GM13976 (cell line): ENCODE measurements at places on chromosomes 1 and 21.

DNA sequence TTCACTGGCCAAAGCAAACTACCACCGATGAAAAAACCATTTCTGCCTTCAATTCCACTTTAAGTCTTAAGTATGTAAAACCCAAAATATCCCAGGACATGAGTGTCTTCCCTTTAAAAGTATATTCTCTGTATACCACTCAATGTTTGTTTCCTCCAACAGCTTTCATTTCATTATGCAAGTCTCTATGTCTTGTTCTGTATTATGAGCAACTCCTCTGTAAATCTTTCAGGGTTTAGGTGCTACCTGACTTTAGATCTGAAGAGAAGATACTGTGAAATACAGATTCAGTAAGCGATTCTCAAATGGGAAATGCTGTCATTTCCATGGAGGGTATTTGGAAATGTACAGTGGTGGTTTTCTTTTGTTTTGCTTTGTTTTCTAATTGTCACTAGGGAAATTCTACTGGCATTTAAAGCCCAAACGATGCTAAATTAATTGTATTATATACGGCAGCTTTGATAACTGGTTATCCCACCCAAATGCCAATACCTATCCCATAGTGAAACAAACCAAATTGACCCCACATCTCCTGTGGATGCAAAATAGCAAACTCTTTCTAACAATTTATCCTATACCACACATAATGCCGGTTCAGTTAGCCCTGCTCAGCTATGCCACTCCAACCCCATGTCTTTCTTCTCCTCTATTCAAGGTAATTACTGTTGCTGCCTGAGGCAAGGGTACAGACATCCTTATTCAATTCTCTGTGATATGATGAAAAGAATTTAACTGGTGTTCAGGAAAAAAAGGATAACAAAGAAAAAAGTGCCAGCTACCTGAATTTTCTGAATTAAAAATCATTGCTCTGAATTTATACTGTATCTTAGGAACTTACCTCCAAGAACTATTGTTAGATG is 182.8 kb downstream of the EIF4G3 start:
- no peak for DNase-seq

DNA sequence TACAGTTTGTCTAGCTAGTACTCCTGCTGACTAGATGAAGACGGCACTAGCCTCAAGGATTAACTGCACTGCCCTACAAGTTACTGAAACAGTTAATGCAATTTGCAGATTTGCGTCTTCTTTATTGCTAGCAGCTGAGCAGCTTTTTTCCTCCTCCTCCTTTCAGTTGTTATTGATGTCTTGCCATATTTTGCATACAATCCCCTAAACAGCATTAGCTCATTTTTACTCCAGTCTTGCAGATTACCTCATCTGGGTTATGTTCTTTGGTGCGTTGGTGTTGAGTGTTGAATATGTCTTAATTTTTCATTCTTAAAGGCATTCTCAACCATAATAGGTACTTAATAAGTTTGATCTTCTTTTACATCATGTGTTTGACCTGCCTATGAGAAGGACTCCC is 363.4 kb upstream of the LYPLAL1 start:
- DNase-seq: no peak

- no peak for DNase-seq
Observed at GRCh38 chr1:244224487-244225430, 173.7 kb downstream of the ZBTB18 start.

- no peak for DNase-seq
Observed at GRCh38 chr21:29236201-29236600, 62.5 kb upstream of the BACH1 start.

GRCh38 chr1:55534565-55535121 is 319.5 kb upstream of the USP24 start:
- no peak for DNase-seq
